T-cell (primary cell): ENCODE measurements at places on chromosomes 4 and X. TPM values are rescaled to one million over a fixed set of nuclear protein-coding genes. Genes with fewer than 3 reads are reported as not detected.

DNA sequence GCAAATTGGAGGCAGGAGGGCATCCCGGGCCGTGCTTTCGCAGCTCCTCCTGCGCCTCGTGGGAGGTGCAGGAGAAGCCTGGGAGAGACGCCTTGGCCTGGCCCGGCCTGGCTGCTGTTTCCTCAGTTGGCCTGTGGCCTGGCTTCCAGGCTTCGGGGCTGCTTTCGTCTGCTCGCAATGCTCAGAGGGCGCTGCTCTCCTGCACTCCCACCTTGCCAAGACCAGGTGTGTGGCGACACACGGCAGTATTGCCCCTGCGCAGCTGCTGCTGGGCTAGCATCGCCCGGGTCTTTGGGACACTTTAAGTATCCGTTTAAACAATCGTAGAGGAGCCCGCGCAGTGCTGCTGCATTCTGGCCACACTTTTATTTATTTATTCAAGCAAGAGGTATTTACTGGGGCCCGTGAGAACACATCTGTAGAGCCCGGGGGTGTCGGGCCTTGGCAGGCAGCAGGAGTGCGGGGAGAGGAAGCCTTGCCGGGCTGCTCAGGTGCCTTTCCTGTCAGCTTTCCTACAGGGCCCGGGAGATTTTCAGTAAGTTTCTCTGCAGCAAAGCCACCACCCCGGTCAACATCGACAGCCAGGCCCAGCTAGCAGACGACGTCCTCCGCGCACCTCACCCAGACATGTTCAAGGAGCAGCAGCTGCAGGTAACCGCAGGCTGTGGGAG, 26.2 kb upstream of the HGFAC start:
- no peak for DNase-seq

DNA sequence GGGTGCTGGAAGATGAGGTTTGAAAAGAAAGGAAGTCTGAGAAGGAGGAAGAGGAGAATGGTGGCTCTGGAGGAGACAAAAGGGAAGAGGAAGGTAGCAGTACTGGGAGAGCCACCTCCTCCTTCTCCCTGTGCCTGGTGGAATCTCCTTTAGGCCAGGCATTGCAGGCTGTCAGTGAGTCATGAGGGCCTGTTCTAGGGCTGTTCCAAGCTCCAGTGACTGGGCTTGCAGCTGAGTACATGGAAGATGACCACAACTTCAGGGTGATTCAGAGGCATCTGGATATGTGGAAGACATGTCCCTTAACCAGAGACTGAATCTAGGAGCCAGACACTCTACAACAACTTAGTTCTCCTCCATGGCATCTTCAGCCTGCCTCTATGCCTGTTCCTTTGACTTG, 107.8 kb downstream of the EFNB1 start:
- no peak for DNase-seq

GRCh38 chrX:70422851-70423341, at the start of gene GDPD2:
TSS of gene GDPD2 (plus strand) at chrX:70423314. CDS start at chrX:70424985, 1,671 bp downstream.
- DNase-seq = no peak

- DNase-seq = peak; percentile 1
These were observed 209.3 kb downstream of the UGT8 start for GRCh38 chr4:114807759-114808404.

GRCh38 chr4:47465004-47465403, 1.5 kb upstream of the COMMD8 start:
- DNase-seq = no peak

- DNase-seq = no peak
These were observed 208.8 kb upstream of the VEGFC start for GRCh38 chr4:177001271-177002175.

DNA sequence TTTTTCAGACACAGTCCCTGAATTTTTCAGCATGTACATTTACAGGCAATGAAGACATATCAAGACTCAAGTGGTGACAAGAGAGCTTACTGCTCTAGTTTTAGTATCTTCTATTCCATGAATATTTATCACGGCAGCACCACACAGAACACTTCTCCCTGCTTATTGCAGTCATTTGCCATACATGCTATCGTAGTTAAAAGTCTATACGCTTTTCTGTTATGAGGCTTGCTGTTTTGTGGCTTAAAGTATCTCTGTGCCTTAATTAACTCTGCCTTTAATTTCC, 65.4 kb upstream of the GK2 start:
- no peak for DNase-seq

DNA sequence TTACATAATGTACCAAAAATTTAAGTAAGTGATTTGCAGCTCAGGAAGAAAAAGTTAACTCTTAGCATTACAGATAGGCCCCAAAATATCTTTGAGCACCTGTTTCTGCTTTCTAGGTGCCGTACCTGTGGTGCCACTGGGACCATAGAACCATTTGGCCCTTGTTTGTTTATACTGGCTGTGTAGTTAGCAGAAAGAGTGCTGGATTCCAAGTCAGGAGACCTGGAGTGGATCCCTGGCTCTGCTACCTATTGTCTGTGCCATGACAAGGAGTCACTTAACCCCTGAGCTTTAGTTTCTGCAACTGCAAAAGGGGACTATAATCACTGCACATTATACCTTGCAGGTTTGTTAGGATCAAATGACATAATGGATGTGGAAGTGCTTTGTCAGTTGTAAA, 137.8 kb upstream of the GPR101 start:
- DNase-seq = no peak

DNA sequence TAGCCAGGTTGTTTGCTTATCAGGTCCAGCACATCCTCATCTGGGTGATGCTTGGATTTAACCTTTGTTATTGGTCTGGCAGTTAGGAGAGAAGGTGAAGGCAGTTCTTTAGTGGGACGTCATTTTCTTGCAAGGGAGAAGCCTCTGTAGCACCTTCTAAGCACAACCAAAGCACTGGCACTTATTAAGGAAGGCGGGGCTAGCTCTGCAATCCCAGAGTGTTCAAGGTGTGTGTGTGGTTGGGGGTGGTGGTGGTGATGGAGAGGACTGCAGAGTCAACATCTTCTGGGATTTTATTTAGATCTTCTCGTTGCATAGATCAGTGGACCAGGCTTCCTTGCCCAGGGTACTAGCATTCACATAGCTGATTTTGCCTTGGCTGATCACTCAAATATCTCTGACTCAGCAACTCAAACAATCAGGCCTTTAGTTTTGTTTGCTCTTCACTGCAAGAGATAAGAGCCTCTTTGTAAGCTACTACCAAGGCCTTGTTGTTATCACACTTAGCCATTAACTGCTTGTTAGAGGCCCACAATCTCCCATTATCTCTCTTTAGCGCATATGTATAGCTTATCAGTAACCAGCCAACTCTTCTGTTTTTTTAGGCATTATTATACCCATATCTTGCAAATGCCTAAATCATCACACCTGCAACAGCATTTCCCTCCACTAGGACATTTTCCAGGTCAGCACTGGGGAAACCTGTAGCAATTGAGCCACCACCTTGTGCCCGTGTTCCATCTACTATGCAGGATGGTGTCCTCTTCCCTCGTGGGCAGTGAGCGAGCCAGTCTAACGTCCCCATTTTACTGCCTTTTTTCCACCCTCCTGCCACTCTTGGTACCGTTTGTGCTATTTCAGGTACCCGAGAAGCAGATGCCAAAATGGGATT, 36.5 kb upstream of the LINC00632 start:
- DNase-seq = no peak

DNA sequence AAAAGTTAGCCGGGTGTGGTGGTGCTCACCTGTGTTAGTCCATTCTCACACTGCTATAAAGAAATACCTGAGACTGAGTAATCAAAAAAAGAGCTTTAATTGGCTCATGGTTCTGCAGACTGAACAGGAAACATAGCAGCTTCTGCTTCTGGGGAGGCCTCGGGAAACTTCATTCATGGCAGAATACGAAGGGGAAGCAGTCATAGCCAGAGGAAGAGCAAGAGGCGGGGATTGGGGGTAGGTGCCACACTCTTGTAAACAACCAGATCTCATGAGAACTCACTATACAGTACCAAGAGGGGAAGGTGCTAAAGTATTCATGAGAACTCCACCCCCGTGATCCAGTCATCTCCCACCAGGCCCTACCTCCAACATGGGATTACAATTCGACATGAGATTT, 64.1 kb downstream of the BEND4 start:
- no peak for DNase-seq

- no peak for DNase-seq
These were observed 393.2 kb upstream of the HS3ST1 start for GRCh38 chr4:11821772-11822430.

GRCh38 chrX:130251671-130252070, 17.0 kb downstream of the ZNF280C start:
- no peak for DNase-seq

DNA sequence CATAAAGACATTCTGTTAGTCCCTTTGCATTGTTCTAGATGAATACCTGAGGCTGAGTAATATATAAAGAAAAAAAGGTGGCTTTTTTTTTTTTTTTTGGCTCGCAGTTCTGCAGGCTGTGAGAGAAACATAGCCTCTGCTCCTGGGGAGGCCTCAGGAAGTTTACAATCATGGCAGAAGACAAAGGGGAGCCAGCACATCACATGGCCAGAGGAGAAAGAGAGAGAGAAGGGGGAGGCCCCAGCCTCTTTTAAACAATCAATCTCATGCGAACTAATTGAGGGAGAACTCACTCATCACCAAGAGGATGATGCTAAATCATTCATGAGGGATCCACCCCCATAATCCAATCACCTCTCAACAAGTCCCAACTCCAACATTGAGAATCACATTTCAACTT, 364.0 kb upstream of the EPHA5 start:
- DNase-seq = no peak

DNA sequence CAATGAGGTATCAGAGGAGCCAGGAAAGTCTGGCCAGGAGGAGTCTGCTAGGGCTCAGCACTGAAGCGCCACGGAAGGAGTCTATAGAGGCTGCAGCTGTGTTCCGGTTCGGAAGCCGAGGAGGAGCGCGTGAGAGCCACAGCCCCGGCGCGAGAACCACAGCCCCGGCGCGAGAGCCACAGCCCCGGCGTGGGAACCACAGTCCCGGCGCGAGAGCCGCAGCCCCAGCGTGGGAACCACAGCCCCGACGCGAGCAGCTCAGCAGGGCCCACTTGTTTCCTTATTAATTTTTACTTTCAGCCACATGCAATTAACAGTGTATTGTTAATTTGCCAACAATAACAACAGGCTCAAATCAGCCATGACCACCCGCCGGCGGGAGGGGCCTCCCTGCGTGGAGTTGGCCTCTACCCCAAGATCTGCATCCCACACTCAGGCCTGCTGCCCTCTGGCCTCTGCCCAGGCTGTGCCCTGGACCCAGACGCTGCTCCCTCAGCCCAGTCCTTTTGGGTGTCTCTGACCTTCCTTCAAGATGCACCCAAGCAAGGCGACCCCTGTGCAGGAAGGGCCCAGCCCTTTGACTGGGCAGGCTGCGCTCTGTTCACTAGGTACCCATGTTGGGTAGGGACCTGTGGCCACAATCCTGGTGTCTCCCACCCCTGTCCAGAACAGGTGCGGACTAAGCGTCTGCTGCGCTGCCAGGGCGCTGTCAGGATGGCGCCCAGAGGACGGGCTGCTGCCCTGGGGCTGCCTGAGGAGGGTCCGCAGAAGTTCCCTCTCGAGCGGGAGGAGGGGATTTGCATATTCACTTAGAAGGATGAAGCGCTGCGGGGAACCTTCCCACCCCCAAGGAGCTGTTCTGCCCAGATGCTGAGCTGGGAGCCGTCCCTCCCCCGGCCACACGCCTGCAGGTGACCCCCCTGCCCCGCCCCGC, 113.8 kb downstream of the ADRA2C start:
- DNase-seq = peak; percentile 45

DNA sequence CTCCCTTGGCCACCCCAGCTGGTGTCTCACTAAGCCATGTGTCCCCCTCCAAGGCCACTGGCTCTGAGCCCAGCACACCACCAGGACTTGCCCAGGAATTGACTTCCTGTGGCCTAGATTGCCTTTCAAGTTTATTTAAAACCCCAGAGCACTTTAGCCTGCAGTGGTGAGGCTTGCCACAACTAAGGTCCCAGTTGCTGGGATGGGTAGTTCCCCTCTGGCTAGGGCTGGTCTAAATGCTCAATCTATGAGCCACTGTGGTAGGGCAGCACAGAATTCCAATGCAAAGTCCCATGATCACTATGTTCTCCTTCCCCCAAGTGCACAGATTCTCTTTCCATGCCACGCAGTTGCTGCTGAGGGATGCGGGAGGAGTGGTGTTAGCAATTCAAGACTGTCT, 61.1 kb upstream of the HCCS start:
- no peak for DNase-seq

DNA sequence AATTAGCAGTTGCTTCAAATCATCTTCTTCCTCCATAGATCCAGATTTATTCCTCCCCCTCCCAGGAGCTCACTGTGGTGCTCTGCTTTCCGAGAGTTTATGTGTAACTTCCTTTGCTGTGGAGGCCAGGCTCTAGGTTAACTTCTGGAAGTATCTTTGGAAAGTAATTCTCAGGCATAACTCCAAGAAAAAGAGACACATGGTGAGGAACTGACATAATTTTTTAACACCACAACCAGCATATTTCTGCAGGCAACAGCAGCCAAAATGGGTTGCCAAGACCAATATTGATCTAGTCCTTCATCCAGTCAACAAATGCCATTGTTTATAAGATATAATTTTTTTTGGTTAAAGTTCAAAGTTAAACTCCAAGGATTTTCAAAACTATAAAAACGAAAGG, 114.5 kb upstream of the RBPJ start:
- no peak for DNase-seq

- DNase-seq = no peak
These were observed 7.0 kb downstream of the FHIP1A start for GRCh38 chr4:151415978-151416377.

DNA sequence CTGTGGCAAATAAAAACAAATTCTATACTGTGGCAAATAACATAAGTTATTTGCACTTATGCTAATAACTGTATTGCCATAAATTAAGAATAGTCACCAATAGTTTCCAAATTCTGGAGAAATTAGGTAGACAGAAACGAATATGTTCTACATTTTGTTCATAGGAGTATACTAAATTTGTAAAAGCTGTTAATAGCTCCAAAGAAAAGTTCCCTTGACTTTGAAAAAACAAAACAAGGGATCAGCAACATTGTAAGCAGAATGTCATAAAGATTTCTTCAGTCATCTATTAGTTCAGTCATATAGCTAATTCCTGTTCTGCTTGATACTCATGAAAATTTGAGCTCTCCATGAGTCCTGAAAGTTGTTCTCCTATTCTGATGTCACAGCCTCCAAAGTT, 1472.8 kb downstream of the C4orf33 start:
- no peak for DNase-seq

DNA sequence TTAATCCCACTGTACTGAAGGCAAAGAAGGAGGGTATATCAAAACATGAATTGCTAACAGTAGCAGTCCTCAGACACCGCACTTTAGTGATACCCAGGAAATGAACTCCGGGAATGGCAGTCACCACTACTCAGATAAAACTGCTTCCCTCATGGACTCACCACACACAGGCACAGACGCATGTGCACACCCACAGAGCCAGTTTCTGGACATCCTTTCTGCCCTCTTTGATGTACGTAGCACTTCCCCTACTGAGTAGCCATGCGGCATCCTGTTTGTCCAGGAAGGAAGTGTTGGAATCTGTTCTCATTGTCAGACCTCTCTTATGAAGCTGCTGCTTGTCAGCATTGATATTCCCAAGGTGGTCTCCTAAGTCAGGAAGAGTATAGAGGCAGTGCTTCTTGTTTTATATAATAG, 95.7 kb downstream of the DCLK2 start:
- no peak for DNase-seq

- DNase-seq = no peak
These were observed 25.5 kb downstream of the GPAT3 start for GRCh38 chr4:83561381-83561780.

The LRIT3 gene
- total RNA-seq = 0.26 TPM

The CSN2 gene
- total RNA-seq = not detected

The ASB5 gene
- total RNA-seq = not detected

The ARX gene
- not detected for total RNA-seq

The MAGEE2 gene
- not detected for total RNA-seq

The SMR3A gene
- total RNA-seq = not detected
